Placental epithelial cell (primary cell): ENCODE measurements at places on chromosomes 3 and 15. TPM values are rescaled to one million over a fixed set of nuclear protein-coding genes. Genes with fewer than 3 reads are reported as not detected.

Gene KBTBD13
- total RNA-seq: not detected in 2 replicates

Gene IL12A
- total RNA-seq: under 0.01 TPM in 1 of 2 replicates, not detected in the other

Gene SPTBN5
- 0.65 and 3.9 TPM in 2 replicates for total RNA-seq

Gene CLDN1
- 0.11 TPM in 1 of 2 replicates, not detected in the other for total RNA-seq
